IPS DF 19.7 (cell line): ENCODE measurements at places on chromosomes 11 and 22.
A peak's percentile ranks its signal among the peaks of the same experiment; 100 is the strongest.

- DNase-seq: no peak
These were observed 29.6 kb upstream of the FJX1 start for GRCh38 chr11:35588627-35589026.

DNA sequence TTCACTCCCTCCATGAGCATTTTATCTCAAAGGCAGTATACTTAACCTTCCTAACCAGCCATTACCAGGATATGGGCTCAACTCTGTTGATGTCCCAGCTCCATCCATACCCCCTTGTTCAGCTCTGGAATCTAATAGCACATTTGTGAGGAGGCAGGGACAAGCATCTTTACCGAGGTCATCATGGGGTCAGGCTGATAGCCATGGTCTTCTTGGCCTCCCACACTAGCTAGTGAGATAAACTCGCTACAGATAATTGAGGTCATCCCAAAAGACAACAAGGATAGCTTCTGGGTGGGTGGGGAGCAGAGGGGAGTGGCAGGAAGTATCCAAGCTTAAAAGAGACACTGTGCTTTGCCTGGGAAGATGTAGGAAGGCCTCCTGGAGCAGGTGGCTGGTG lies 141.6 kb upstream of the RASSF10 start:
- no peak for DNase-seq

DNA sequence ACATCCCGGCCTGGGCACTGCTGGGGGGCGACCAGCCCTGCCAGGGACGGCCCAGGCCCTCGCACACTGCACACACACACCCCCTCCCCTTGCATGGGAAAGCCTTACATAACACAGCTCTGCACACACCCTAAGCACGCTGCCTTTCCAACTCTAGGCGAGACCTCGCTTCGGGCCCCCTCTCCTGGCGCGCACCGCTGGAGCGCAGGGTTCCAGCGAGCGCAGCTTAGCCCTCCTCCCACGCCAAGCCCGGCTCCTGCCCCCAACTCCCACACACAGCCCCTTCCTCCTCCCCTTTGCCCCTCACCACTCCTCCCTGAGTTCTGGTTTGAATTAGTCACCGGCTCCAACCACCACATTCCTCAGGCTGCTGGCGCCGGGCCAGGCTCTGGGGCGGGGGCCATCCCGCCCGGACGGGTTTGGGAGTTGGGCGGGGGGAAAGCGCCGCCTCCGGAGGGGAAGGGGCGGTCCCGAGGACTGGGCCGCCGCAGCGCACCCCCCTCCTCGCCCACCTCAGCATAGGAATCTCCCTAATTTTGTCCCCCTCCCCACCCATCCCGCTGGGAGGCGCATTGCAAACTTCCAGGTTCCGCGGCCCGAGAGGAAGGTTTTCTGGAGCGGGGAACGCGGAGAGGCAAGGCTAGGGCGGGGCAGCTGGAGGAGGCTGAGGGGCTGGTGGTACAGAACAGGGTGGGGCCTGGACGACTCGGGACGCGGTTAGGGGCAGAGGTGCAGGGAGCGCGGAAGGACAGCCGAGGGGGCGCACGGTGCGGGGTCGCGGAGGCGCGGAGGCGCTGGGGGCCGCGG lies 966 bp downstream of the AHNAK start:
- no peak for DNase-seq

DNA sequence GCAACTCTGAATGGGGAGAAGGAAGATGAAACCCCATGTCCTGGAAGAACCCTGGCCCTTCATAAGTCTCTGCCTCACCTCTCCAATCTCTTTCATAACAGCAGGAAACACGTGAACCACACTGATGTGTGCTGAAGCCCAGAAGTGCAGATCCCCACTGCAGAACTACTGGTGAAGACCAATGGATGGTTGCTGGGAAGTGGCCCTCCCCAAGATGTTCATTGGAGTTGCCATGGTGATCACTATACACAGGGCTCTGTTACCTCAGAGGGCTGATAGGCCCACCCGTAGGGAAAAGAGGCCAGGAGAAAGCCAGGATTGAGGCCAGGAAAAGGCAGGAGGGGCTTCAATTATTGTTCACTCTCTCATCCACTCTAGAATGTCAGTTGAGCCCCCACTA lies 11.6 kb downstream of the TST start:
- no peak for DNase-seq

GRCh38 chr11:126751242-126751641 lies 249.3 kb downstream of the KIRREL3 start:
- no peak for DNase-seq

DNA sequence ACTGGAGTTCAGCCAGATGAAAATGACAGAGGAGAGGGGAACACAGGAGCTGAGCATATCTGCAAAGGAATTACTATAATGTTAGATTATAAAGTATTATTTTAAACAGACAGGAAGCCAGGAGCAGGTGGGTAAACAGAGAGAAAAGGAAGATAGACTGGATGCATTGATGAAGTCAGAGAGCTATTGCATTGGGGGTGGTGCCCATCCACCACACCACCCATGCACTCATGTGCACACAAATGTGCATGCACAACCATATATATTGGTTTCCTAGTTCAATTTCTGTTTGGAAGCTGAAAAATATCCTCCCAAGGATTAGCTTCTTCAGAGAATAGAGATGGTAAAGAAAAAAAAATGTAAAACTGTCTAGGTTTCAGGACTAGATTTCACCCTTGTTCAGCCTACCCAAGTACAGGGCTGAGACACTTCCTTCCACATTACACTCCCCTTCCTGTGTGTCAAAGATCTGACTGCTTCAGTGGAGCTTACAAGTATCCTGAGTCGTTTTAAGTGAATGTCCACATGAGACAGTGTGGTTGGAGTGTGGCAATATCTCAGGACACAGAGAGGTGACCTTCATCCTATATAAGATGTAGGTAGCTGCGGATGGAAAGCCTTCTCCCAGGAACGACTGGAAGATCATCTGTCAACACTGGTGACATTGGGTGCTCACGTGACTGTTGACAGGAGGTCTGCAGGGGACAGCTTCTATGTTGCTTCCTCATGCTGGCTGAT lies 12.2 kb upstream of the SMPD1 start:
- no peak for DNase-seq

GRCh38 chr22:38418589-38418988 lies 36.4 kb downstream of the KCNJ4 start:
- no peak for DNase-seq

DNA sequence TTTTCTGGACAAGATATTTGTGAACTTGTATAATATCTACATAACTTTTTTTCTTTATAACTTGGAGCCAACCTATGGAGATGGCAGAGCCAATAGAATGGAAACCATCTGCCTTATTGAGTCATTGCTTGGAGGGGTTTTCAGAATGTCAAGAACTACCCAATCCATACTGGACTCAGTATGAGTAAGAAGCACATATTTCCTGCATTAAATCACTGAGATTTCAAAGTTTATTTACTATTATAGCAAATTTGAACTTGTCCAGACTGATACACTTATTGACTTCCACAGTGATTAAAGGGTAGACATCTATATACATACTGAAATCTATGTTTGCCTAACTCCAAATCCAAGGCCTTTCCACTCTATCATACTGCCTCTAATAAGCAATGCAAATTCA lies 704.0 kb downstream of the KCNA4 start:
- no peak for DNase-seq

GRCh38 chr22:19483481-19484244 lies 3.9 kb downstream of the CDC45 start:
- DNase-seq: no peak

DNA sequence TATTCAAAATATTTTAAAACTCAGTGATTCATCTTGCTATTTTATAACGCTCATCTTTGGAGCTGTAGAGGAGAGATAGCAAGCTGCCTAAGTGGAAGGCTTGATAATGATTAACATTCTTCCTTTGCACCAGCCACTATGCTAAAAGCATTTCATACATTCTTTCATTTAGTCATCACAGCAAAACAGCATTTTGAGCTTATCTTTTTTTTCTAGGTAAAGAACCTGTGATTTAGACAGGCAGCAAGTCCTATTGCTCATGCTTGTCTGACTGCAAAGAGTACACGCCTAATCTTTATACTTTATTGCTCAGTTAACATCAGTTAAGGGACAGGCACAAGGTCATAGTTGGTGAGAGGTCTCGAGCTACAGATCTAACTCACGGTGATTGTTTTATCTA lies 713.1 kb upstream of the ARHGAP42 start:
- no peak for DNase-seq

GRCh38 chr11:129589190-129589860 lies 213.7 kb downstream of the BARX2 start:
- DNase-seq: peak; percentile 63

- DNase-seq: no peak
These were observed 202.2 kb downstream of the CEP164 start for GRCh38 chr11:117529816-117530215.

DNA sequence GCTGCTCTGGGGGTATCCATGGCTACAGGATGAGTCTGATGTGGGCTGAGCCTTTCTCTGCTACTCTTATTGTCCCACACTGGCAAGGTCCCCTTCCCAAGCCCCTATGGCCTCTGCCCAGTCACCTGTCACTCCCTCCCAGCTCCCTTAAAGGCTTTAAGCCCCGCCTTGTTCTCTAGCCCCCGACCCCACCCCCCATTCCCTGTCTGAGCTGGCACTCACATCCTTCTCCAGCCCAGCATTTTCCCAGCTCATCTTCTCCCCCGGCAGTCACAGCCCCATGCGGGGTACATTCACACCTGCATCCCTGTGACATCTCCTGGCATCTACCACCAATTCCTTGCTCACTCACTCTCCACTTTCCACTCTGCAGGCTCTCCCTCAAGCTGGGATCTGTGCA lies 4.3 kb downstream of the MTFP1 start:
- no peak for DNase-seq

- DNase-seq: no peak
These were observed at the start of gene SH3BP1 for GRCh38 chr22:37639070-37639760. SH3BP1 (plus strand) TSS chr22:37639669; CDS start chr22:37639788, 119 bp downstream.

GRCh38 chr22:47048123-47049077 lies 285.9 kb downstream of the TBC1D22A start:
- no peak for DNase-seq

DNA sequence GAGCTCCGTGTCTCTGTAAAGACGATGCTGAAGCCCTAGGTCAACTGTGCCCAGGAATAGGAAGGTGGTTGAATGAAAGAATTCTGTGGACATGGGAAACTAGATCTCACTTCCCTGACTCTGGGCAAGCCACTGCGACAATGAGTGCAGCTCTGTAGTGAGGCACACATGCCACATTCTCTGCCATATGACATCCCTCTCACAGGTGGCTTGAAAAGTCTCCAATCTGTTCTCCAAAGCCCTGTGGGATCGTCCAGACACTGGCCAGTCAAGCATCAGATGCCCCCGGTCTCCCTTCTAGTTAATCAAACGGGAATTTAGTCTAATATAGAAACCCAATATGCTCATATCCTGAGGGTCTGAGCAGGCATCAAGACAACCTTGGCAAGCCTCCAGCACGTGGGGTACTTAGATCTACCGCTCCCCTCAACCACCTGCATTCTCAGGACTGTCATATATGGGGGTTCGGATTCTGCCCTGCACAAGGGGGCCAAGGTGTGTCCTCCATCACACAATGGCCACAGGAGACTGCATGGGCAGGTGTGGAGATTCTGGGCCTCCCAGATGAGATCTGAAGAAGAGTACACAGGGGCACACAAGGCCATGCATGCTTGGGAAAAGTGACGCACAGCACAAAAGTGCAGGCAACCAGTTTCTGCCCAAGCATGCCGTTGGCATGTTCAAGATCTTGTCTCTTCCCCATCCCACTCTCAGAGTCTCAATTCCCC lies 11.9 kb downstream of the DKK3 start:
- DNase-seq: no peak

- no peak for DNase-seq
These were observed 561 bp downstream of the FXYD2 start for GRCh38 chr11:117823946-117824420.

DNA sequence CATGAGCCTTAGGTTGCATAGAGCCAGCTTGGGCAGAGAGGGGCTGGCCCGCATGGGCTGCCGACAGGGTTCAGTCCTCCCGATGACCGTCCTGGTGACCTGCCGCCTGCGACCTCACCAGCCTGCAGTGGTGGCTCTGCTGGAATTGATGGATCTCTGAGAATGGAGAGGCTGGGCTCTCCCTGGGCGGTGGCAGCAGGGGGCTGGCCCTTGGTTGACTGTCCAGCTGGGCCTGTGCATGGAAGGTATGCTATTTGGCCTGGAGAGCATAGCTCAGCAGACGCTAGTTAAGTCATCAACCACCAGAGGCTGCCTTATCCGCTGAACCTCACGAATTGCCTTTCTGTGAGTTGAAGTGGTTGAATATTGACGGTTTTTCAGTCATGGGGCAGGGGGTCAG lies 19.7 kb downstream of the GRAMD4 start:
- DNase-seq: no peak

- no peak for DNase-seq
These were observed 20.7 kb downstream of the ATG16L2 start for GRCh38 chr11:72834905-72835304.

DNA sequence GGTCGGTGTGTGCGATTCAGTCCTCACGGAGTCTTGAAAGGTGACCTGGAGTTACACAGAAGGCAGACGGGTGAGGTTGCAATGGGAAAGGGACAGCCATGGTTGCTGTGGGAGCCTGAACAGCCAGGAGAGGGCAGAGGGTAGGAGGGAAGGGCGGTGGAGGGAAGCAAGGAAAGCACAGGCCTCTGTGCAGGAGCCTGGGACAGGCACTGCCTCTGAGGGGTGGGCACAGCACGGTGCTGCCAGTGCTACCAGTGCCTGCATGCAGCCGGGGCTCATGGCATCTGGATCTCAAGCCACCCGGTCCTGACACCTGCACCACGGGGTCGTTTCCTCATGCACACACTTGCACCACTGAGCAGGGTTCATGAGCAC lies 401.0 kb downstream of the TBC1D22A start:
- no peak for DNase-seq

GRCh38 chr11:102389253-102389652 lies 42.2 kb downstream of the BIRC2 start:
- DNase-seq: no peak

- DNase-seq: no peak
These were observed 25.4 kb downstream of the YPEL1 start for GRCh38 chr22:21710156-21710555.
